Lung microvascular endothelial cell (primary cell): ENCODE measurements at places on chromosomes 7 and 10. TPM values are rescaled to one million over a fixed set of nuclear protein-coding genes. Genes with fewer than 3 reads are reported as not detected.

The CHN2 gene
- 0.44 and 0.79 TPM in 2 replicates for total RNA-seq

The CYP3A7 gene
- not detected in 2 replicates for total RNA-seq

The NPTX2 gene
- total RNA-seq, result 0.60 and 4.6 TPM in 2 replicates

The NUDT13 gene
- total RNA-seq, result 1.2 and 1.7 TPM in 2 replicates

- no peak for DNase-seq
Observed at GRCh38 chr7:85489498-85489897, 302.6 kb upstream of the SEMA3D start.

DNA sequence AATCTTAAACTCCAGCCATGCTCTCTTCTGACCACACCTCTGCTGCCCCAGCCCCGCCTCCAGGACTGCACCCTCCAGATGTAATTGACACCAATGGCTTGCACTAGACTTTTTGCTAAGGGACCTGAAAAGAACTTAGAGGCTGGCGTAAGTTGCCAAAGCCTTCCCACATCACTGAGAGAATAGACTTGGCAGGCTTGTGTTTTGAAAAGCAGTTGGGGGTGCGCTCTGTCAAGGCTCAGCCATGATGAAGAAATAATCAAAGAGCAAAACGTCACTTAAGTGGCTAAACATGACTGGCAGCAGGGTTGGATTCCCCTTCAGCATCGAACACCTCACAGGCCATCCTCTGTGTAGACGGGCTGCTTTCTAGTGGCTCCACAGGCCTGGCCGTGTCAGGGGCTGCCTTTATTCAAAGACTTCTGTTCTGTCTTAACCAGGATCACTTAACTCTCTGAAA is 195.2 kb upstream of the C7orf33 start:
- no peak for DNase-seq

DNA sequence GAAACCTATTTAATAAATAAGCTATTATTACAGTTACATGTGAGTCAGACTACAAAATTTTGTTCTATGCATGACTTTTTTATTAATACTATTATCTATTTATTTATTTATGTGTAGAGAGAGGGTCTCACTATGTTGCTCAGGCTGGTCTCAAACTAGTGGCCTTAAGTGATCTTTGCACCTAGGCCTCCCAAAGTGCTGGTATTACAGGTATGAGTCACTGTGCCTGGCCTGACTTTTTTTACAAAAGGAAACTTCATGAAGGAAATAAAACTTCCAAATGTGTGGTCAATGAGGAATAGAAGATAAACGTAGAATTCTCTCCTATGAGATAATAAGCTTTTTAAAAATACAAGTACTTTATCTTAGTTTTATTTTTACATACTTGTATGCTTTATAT is 19.0 kb downstream of the COL28A1 start:
- no peak for DNase-seq

GRCh38 chr10:5697342-5697741 is 12.7 kb downstream of the TASOR2 start:
- DNase-seq, result no peak

DNA sequence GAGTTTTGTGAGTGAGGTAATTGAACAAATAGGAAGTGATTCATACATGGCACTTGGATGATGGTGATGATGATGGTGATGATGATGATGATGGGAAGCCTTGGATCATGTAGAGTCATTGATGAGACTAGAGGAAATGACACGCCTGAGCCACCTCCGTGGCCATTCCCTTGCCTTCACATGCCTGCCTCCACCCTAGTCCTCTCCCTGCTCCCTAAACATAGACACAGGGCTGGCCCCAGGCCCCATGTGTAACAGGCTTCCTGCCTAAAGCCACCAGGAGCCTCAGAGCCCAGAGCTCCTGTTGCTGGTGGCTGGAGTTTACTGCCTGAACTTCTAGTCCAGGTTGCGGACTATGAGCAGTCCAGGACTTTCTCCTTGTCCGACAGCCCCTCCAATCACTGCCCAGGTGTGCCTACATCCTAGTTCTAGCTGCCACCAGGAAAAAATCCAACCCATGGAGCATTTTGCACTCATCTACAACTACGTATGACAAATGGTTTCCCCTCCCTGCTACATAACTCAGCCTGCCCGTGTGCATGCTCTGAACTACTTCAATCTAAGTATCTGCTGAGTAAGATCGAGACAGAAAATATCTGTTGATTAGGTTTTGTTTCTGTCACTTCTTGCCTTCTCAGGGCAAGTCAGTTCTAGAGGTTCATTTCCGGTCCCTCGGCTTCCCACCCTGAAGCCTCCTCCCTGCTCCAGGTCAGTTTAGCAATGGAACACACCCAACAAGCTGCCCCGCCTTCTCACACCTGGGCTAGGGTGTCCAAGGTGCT is 35.5 kb upstream of the KDM7A start:
- peak; percentile 17 for DNase-seq

DNA sequence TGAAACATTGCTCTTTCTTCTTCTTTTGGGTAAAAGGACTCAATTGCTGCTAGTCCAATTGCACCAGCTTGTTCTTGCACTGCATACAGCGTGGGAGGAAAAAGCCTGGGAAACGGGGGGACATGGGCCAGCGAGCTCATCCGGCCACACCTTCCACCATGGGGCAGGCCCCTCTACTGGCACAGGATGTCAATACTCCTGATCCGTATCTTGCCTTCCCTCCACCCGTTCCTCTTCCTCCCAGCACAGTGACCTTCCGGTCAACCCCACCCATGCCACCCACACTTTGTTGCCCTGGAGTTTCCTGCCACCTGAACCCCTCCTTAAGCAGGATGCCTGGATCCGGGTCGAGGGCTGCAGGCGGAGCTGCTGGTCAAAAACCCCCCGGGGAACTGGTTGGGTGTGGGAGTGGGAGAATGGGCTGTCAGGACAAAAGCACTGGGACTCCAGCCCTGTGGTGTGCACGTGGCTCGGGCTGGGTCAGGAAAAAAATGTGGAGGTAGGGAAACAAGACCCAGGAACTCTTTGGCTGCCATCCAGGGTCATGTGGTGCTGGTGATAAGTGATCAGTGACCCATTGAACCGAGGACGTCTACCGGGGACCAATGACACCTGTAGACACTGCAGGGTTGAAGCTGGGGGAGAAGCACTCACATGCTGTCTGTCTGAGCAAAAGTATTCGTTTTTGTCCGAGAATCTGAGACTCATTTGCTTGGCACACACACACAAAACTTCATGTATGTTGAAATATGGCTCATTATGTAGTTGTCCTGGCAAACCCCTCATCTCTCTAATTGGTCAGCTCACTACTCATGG is 8.1 kb downstream of the IL2RA start:
- no peak for DNase-seq

DNA sequence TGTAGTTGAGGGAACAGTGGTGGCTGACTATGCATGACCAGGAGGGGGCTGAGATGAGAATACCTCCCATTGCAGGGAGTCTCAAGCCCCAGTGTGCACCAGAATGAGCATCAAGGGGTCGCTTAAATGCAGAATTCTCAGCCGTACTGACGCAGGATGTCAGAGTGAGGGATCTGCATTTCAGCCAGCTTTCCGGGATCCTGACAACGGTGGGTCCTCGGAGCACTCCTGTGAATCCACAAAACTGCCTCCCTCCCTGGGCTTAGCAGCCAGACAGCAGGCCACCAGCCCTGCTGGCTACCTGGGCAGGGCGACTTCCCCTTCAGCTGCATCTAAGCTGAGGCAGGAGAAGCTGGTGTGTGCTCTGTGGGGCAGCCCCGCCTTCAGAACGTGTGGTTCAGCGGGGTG is 21.8 kb upstream of the LOXL4 start:
- DNase-seq, result no peak

GRCh38 chr10:106560925-106561640 is 603.4 kb downstream of the SORCS1 start:
- DNase-seq, result no peak

DNA sequence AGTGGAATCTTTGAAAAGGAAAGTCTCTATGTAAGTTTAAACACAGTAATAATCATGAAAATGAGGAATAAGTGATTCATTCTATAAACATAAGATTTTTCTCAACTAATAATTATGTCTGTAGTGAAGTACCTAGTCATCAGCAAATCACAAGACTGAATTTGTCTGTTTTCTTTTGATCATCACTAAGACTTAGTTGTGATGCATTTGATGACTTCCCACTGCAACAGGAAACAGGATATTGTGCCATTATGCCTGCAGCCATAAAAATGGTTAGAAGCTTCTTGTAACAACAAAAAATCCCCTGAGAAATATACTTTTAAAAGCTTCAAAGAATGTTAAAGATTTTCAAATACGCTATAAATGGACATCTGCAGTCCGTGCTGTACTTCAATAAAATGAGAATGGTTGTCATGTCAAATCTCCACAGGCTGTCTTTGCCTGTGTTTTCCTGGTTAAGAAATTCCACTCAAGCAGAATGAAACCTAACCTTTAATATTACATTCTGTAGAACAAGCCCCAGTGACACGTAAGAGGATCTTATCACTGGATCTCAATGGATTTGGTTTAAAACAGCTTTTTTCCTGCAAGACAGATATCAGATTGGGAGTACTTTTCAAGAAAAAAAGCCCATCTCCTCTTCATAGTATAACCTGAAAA is 1262.3 kb upstream of the PHF14 start:
- no peak for DNase-seq

DNA sequence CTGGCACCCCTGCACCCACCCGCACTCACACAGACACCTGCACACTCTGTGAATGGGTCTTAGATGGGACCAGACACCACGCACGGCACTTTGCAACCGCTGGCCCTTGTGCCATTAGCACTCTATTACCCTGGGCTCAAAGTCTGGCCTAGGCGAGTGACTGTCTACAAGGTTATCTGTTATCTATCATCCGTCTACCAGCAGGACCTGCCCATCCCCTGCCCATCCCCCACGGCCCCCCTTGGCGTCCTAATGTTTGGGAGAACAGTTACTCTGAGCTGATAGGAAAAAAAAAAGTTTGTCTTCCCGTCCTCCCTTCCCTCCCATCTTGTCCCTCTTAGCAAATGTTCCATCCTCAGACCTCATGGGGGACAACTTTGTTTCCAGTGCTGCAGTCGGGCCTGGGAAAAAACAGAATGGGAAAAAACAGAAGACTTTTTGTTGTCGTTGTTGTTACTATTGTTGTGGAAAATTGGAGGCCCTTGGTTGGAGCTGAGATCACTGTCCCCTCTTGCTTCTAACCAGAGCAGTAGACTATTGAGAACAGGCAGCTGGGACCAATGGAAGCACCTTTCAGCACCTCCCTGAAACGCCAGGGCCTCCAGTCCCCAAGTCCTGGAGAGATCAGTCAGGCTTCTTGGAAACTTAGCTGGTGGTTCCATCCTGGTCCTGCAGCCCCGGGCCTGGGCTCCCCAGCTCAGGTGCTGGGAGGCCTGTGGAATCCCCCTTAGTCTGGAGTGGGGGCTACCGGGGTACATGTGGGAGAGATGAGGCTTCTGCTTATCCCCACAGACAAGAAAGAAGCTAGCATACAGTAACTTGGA is 12.2 kb downstream of the UNCX start:
- no peak for DNase-seq

GRCh38 chr7:959271-959670 is 4.8 kb upstream of the ADAP1 start:
- DNase-seq, result no peak

GRCh38 chr7:151174246-151175046 is 7.0 kb upstream of the GBX1 start:
- peak; percentile 68 for DNase-seq
